Smooth muscle cell of the umbilical artery (primary cell): ENCODE measurements at places on chromosomes 4 and X. TPM values are rescaled to one million over a fixed set of nuclear protein-coding genes. Genes with fewer than 3 reads are reported as not detected.

ADH1C gene
- total RNA-seq = not detected in 2 replicates

PRDM8 gene
- total RNA-seq = 11.9 and 40.7 TPM in 2 replicates

ATOH1 gene
- not detected in 2 replicates for total RNA-seq

NDNF gene
- total RNA-seq = 1.2 and 1.5 TPM in 2 replicates

TLR6 gene
- total RNA-seq = 1.8 and 3.2 TPM in 2 replicates
